Endothelial cell (in vitro differentiated cells): ENCODE measurements at places on chromosomes 16 and 17.

- no peak for DNase-seq
Measured at GRCh38 chr17:11140043-11140442, 101.0 kb upstream of the SHISA6 start.

DNA sequence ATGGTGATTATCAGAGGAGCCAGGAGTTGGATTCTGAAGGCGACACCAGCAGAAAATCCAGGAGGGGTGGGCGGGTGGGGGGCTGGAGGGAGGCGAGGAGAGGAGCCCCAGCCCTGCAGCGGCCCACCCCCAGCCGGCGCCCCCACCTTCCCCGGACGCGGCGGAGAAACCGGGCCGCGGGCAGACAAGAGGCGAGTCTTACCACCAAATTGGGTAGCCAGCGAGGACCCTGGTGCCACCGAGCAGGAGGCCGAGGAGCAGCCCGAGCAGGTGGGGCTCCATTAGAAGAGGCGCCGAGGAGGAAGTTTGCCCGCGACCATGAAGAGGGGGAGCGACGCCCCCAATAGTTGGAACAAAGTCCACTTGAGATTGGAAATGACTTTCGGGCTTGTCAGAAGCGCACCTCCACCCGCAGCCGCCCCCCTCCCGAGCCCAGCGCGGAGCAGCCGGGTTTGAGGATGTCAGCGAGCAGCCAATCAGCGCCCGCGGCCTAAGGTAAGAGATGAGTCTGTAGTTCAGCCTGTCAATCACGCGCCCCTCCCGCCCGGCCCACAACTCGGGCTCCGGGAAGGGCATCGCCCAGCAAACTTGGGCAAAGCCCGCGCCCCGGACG lies at the start of gene WNT3:
Gene WNT3, minus strand, starts transcription at position 377 of the 613 bp plus-strand sequence. Its CDS starts 95 bp downstream, at position 282.
- peak; percentile 49 for DNase-seq

- DNase-seq = no peak
Measured at GRCh38 chr17:4987767-4988567, 492 bp upstream of the CAMTA2 start.

DNA sequence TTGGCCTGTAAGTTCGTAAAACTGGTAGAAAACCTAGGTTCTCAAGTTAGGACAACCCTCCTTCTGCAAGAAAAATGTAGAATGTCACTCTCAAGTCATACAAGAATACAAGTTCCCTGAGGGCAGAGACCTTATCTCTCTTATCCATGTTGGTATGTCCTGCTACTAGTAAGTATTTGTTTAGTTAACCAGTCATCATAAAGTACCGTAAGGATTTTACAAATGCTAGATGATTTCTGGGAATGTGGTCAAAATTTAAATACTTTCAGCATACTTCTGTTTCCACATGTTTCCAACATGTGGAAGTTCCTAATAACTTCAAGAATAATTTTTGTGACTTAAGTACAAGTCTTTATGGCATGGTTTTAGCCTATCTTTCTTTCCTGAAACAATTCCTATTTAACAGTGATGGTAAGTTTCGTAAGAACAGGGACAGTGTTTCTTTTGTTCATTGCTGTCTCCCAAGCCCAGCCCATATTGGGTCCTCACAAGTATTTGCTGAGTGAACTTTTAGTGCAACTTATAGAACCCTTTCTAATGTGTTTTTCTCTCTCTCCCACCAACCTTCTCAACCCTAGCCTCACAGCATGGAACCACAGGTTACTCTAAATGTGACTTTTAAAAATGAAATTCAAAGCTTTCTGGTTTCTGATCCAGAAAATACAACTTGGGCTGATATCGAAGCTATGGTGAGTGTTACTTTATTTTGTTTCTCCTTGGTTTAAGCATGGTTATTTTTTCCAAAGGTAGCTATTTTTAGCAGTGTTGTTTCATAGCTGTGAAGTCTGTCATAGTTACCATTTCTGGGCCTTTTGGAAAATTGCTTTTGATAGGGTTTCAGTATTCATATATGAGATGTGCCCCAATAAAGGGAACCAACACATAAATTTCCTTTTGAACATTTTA lies 4.5 kb downstream of the NBR1 start:
- no peak for DNase-seq

DNA sequence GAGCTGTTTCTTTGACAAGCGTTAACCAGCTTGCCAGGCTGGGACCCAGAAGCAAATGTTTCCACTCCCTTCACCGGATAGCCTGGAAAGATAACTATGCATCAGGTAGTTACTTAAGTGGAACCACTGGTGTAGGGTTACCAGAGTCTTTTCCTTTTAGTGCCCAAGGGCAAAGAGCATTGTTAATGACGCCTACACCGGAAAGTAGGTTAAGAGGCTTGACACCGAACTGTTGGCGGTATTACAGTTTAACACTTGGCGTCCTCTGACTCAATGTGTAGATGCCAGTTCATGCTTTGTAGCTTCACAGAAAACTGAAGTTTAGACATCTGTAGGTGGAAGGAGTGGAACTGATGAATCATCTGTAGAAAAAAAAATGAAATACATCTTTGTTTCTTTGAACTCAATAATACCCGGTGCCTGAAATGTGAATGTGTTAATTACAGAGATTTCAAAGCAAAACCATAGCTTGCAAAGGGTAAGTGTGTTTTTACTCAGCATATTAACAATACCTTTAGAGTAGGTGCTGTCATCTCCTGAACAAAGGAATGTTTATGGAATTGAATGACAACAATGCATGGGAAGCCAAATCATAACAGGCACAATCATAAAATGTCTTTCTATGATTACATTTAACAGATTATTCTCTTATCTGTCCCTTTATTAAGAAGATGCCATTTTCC lies 426.7 kb upstream of the SALL1 start:
- no peak for DNase-seq

DNA sequence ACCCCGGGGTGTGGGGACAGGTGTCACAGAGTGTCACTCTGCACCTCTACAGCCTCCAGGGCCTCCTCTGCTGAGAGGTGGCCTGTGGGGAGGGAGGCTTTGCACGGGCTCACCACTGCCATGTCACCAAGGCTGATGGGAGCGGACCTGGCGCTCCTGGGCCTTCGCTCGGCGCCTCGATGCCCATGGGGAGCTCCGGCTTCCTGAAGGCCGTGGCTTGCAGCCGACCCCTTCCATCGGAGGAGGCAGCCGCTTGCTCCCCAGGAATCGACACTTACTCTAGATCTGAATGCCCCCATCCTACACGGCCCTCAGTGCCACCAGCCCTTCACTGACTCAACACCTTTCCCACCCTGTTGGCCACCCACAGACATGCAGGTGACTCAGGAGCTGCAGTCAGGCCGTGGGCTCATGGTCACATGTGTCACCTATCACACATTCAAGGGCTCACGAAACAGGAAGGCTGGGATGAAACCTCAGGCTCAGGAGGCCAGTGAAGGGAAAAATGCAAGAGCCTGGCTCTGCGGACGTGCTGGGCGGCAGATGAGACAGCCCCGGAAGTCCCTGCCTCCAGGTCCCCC lies 11.9 kb downstream of the LGALS3BP start:
- no peak for DNase-seq
